ENCODE measurements at places on chromosomes 6 and 20.

DNA sequence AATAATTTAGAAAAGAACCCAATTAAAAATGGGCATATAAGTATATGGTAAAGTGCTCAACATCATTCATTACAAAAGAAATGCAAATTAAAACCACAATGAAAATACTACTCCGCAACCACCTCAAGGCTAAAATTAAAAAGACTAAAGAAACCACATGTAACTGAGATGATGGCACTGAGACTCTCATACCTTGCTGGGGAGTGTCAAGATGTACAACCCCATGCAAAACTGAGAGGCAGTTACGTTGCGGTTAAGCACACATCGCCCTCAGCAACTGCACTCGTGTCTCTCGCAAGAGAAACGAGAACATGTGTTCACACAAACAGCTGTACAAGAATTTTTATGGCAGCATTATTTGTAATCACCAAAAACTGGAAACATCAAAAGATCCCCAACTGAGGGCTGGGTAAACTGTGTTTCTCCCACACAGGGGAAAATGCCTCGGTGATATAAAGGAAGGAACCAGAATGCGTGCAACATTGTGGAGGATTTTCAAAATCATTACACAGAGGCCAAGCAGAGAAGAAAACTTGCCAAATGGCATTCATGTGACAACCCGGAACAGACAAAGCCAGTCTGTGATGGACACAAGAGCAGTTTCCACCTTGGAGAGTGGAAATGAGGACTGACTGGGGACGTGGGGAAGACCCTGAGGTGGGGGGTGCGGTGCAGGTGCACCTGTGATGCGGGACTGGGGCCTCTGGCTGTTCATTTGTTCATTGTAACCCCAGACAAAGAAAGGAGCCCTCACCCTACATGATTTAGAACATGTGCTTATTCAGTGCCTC, 144.9 kb downstream of the WDR27 start:
- DNase-seq, result no peak

- no peak for DNase-seq
Measured at GRCh38 chr6:31968791-31969711, 2.9 kb downstream of the DXO start.

DNA sequence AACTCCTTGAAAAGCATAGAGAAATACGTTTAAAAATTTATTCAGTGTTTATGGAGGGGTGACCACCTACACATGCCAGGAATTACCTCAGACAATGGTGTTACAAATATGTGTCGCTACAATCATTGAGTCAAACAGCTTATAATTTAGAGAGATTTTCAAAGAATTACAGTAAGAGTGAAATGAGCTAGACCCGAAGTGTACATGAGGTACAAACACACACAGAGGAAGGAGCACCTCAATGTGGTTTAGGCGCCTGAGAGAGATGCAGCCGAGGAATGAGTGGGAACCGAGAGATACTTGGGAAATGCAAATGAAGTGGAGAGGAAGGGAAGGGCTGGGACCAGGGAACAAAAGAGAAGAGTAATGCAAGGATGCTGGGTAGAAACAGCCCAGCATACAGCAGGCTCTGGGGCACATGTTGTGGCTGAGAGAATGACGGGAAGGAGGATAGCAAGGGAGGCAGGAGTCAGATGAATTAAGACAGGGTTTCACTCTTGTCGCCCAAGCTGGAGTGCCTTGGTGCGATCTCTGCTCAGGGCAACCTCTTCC, 15.5 kb downstream of the EEF1E1 start:
- no peak for DNase-seq

DNA sequence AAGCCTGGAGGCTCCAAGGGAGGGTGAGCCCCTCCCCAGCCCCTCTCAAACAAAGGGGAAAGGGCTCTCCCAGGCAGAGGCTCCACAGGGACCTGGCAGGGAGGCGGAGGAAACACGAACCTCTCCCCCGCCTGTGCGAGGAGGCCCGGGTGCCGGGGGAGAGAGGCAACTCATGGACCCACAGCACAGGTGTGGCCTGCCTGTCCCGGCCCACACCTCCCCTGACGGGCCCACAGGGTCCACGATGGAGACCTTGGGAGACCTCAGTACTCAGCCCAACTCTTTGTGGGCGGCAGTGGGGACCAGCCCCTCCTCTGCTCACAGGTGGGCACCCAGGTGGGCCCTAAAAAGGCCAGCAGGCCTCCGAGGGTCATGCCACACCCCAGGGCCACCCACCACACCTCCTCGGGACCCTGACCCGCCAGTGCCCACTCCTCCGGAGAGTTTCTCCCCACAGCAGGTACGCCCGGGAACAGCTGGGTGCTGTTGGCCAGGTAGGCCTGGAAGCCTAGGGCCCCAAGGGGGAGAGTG, 12.2 kb downstream of the LAMA5 start:
- no peak for DNase-seq

DNA sequence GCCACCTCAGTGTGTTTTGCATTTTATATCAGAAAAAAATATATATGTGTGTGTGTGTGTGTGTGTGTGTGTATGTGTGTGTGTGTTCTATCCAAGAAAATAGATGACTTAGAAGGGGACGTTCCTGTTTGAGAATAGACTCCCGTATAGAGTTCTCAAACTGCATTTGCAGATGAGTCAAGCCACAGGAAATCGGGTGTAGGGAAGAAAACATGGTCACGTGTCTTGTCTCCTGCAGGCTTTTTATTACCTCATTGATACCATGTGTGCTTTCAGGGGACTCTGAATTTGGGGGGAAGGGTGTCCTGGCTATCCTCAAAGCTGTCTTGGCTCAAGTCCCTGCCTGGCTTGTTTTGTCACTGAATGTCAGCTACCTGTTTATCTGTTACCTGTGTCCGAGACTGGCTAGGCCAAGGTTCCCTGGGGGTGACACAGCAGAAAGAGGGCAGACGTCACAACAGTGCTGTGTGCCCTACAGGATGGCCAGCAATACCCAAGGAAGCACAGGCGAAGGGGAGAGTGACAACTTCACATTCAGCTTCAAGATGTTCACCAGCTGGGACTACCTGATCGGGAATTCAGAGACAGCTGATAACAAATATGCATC, 55.7 kb upstream of the NOP56 start:
- DNase-seq, result no peak

DNA sequence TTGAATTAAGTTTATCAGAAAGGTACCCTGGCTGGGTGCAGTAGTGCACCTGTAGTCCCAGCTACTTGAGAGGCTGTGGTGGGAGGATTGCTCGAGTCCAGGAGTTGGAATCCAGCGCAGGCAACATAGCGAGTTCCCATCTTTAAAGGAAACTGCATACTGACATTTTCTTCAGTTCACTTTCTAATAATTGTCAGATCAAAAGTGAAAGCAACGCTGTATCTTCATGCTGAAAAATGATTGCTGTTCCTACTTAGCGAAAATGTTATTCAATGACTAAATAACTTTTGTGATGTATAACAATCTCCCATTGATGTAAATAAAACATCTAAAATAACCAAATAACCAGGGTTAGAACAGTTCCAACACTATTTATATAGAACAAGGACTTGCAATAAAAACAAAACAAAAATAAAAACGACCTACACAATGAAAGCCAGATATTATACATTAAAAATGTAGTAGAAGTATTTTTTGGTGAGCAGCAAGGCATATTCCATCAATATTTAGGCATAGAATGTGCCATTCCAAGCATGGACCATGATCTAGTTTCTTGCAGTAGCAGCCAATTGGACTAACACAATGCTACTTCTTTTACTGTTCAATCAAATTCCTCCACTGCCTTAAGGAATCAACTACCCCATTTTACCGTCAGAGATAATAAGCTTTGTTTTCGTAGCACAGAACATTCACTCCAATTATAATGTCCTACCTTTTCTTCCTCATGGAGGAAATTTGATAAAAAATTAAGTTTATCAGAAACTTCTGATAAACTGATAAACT, 1.5 kb downstream of the LATS1 start:
- DNase-seq, result no peak

GRCh38 chr20:50929299-50930138, 1.7 kb downstream of the ADNP start:
- DNase-seq, result peak; percentile 84

- DNase-seq, result no peak
Measured at GRCh38 chr6:132598473-132598872, 8.9 kb upstream of the TAAR5 start.

DNA sequence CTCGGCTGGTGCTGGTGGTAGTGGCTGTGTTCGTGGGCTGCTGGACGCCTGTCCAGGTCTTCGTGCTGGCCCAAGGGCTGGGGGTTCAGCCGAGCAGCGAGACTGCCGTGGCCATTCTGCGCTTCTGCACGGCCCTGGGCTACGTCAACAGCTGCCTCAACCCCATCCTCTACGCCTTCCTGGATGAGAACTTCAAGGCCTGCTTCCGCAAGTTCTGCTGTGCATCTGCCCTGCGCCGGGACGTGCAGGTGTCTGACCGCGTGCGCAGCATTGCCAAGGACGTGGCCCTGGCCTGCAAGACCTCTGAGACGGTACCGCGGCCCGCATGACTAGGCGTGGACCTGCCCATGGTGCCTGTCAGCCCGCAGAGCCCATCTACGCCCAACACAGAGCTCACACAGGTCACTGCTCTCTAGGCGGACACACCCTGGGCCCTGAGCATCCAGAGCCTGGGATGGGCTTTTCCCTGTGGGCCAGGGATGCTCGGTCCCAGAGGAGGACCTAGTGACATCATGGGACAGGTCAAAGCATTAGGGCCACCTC, 8.8 kb downstream of the NPBWR2 start:
- no peak for DNase-seq

GRCh38 chr6:21741221-21742109, 147.9 kb downstream of the SOX4 start:
- no peak for DNase-seq

- no peak for DNase-seq
Measured at GRCh38 chr6:64243618-64244017, 608.0 kb downstream of the PHF3 start.

DNA sequence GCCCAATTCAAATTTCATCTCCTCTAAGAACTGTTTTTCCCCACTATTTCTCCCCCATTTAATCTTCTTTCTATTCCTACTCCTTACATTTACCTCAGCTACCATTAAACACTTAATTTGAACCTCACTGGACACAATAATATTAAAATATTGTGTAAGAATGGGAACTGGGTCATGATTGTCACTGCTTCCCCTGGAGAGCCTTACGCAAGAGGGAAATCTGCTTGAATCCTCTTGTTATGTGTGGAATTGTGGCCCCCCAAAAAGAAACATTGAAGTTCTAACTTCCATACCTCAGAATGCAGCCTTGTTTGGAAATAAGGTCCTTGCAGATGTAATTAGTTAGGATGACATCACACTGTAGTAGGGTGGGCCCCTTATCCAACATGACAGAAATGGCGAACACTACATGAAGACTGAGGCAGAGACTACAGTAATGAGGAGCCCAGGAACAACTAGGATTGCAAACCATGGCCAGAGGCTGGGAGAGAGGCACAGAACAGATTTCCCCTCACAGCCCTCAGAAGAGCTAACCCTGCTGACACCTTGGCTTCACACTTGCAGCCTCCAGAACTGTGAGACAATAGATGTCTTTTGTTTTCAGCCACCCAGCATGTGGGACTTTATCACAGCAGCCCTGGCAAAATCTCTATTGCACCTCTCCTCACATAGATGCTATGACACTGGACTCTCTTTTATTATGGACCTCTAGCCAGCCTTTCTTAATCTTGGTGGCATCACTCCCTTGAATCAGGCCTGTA, 29.9 kb downstream of the HIVEP2 start:
- no peak for DNase-seq

DNA sequence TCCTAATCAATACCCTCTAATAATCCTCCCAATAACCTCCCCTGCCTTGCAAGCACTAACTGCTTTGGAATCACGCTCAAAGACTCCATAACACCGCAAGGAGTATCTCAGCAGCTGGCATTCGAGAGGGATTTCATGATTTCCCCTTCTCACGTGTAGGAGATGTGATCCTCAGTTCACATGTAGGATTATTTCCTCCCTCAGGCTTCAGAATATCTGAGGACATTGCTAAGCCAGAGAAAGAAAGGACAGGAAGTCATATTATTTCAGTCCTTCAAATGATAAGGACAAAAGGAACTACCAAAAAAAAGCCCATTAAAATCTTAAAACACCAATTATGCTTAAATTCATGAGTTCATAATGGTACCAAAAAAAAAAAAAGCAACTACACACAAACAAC, 122.9 kb downstream of the NFATC2 start:
- DNase-seq, result no peak

DNA sequence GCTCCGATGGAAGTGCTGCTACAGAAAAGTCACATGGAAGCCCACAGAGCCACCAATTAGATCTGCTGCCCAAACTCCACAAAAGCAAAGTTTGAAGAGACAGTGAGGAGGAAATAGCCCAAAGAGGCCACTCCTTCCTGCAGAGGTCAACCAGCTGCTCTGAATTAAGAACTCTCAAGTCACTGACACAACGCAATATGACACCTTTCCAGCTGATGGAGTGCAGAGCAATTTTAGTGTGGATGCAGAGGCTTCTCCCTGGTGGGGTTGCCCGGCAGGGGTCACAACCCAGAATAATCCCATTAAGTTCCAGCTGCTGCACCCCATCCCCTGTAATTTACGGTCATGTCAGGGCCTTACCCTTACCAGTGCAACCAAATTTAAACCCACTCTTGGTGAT, 361.9 kb upstream of the JARID2 start:
- DNase-seq, result no peak

DNA sequence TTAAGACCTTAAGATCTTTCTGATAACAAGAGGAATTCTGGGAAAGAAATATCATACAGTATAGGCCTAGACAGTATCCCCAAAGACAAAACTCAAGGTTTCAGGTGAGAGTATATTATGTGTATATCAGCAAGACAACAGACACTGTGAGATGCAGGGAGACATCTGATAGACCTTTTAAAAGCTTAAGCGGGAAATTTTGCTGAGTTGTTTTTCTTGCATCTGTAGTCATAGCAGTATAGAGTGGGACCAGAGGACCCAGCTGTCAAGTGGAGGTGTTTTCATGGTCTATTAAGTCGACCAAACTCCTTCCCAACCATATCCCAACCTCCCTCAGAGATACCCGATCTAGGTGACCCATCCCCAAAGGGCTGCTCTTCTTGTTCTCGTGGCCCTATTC, 98.1 kb upstream of the THEMIS start:
- DNase-seq, result no peak

GRCh38 chr20:6744805-6745204, 22.7 kb upstream of the BMP2 start:
- DNase-seq, result no peak

DNA sequence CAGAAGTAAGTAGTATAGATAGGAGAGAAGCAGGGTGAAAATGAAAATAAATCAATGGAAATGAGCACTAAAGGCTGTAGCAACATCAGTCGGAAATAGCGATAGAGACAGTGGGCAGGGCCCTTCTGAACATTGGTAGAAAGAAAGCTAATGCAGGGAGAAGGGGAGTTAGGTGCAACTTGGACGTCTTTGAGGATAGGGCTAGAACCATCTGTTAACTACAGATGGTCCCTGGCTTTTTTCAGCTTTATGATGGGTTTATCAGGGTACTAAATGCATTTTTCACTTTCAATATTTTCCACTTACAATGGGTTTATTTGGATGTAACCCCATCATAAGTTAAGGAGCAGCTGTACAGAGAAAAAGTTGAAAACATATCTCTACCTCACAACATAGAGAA, 72.8 kb upstream of the CNR1 start:
- no peak for DNase-seq

Data from activated effector memory CD4-positive, alpha-beta T cell treated with Interleukin-2 at 50 U/mL for 16 hours (primary cell).